ENCODE measurements at places on chromosomes 13 and 19. TPM values are rescaled to one million over a fixed set of nuclear protein-coding genes. Genes with fewer than 3 reads are reported as not detected.

- H3K27ac ChIP-seq = peak overlapping the region; percentile 85
- DNase-seq = peak; percentile 17
- H3K4me1 ChIP-seq = peaks cover 44% of the 10 kb centered on the region
- peaks cover 15% of the 10 kb centered on the region for H3K36me3 ChIP-seq
Measured at GRCh38 chr13:45368571-45368970, 27.6 kb upstream of the TPT1 start.

- DNase-seq = no peak
- H3K27me3 ChIP-seq = no peaks in the 10 kb centered on the region
- H3K4me3 ChIP-seq = no peak overlapping the region
Measured at GRCh38 chr13:51373451-51373850, 34.0 kb downstream of the SERPINE3 start.

GRCh38 chr19:38928391-38929001, 2.1 kb downstream of the SARS2 start:
- H3K4me1 ChIP-seq = peaks cover 34% of the 10 kb centered on the region
- peak overlapping the region; percentile 94 for H3K4me3 ChIP-seq
- H3K27ac ChIP-seq = peak overlapping the region; percentile 63
- H3K36me3 ChIP-seq = peaks cover 20% of the 10 kb centered on the region

DNA sequence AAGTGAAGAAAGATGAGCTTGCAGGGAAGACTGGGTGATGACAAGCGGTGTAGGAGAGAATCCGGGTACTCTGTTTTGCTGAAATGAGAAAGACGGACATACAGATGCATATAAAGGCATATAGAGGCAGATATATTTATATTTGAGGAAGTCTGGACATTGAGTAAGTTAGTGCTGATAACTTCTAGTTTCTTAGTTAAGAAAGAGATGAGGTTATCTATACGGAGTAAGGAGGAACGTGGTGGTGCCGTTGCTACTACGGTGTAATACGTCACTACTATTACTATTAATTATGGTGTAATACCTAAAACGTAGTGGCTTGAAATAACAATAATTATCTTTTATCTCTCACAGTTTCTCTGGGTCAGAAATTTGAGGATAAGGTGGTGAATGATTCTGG, 9.8 kb upstream of the CPB2 start:
- no peak overlapping the region for H3K4me3 ChIP-seq
- DNase-seq = no peak
- H3K27me3 ChIP-seq = peaks cover 14% of the 10 kb centered on the region
- H3K27ac ChIP-seq = no peak overlapping the region

DNA sequence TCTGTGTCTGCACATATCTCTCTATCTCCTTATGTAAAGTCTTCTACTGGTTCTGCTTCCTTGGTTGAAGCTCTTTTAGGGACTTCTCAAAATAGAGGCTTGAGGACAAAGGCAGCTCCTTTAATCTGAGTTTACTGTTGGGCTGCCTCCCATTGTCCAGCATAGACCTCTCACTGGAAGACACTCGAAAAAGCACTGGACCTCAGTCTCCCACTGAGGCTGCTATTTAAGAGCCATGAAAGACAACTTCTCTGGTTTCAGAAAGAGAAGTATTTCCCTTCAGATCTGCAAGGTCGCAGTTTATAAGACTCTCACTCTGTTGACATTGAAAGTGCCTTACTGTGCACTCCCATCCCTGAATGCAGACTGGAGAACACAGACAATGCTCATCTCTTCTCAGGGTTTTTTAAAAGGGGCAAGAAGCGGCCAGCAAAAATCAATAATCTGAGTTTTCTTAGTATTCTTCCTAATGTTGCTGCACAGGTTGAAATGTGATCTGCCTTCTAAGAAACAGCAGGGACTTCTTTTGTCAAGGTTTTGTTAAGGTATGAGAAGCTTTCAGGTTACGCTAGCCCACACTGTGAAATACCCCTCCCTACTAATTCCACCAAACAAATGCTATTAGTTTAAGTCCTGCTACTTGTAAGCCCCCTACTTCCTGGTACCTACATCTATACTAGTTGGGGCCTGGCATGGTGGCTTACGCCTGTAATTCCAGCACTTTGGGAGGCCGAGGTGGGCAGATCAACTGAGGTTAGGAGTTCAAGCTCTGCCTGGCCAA, 450.0 kb upstream of the SLC10A2 start:
- no peaks in the 10 kb centered on the region for H3K4me1 ChIP-seq
- no peaks in the 10 kb centered on the region for H3K36me3 ChIP-seq
- no peak overlapping the region for H3K27ac ChIP-seq
- DNase-seq = no peak

DNA sequence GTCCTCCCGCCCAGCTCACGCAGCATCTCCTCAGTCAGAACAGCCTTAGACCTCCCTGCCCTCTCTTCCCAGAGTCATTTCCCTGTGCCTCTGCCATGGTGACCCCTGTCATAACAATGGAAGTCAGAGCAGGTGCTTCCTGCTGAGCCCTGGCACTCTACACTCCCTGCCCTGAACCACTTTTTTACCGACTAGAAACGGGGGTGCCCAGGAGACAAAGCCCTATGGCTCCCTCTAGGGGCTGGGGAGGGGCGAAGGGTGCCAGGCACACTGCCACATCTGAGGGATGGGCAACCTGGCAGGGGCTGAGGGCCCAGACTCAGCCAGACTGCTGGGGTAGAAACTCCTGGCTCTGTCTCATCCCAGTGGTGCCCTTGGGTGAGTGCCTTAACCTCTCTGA, 16.4 kb downstream of the ZNF574 start:
- DNase-seq = peak; percentile 58
- no peaks in the 10 kb centered on the region for H3K27me3 ChIP-seq
- peaks cover 26% of the 10 kb centered on the region for H3K4me1 ChIP-seq

- no peak overlapping the region for H3K4me3 ChIP-seq
- peaks cover 1% of the 10 kb centered on the region for H3K27me3 ChIP-seq
- H3K4me1 ChIP-seq = no peaks in the 10 kb centered on the region
- DNase-seq = no peak
- H3K36me3 ChIP-seq = peaks cover 4% of the 10 kb centered on the region
- no peak overlapping the region for H3K27ac ChIP-seq
Measured at GRCh38 chr19:21264416-21264815, 64.8 kb downstream of the ZNF708 start.

GRCh38 chr13:31769575-31769974, 30.2 kb downstream of the RXFP2 start:
- H3K27ac ChIP-seq = no peak overlapping the region
- H3K4me1 ChIP-seq = peaks cover 13% of the 10 kb centered on the region
- DNase-seq = no peak
- no peaks in the 10 kb centered on the region for H3K27me3 ChIP-seq

- no peak overlapping the region for H3K4me3 ChIP-seq
- H3K4me1 ChIP-seq = peaks cover 7% of the 10 kb centered on the region
- no peak overlapping the region for H3K27ac ChIP-seq
- peaks cover 3% of the 10 kb centered on the region for H3K27me3 ChIP-seq
Measured at GRCh38 chr13:44865722-44866410, 123.4 kb downstream of the NUFIP1 start.

DNA sequence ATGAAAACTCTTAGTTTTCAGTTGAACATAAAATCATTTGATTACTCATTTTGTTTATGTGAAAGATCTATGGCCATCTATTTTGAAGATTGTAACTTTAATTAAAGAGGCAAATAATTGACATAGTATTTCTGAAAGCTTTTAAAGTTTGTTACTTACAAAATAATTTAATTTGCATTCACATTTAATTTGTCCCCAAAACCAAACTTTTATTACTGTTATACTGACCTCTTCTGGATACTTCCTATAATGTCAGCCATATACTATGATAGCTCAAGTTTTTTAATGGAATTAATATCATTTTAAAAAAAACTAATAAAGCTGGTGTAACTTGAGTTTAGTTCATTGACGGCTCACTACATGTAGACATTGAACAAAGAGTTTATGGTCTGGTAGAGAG, 4.9 kb upstream of the SGCG start:
- H3K27me3 ChIP-seq = peaks cover 2% of the 10 kb centered on the region
- no peak overlapping the region for H3K4me3 ChIP-seq

DNA sequence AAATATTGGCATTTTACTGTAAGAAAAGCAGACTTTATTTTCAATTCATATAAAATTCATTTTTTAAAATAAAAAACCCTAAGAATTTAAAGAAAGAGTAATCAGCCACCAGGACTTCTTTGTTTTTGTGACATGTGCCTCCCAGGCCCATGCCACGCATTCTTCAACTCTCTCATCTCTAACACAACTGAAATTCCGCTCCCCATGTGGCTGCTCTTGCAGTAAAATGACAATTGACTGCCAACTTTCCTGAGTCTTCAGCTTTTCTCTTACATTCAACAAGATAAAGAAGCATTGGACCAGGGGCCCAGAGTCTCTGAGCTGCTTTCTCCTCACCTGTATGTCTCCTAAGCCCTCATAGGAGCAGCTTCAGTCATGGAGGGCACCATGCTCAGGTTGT, 372.1 kb downstream of the UQCRFS1 start:
- no peaks in the 10 kb centered on the region for H3K36me3 ChIP-seq
- no peaks in the 10 kb centered on the region for H3K27me3 ChIP-seq

- no peak for DNase-seq
- no peak overlapping the region for H3K27ac ChIP-seq
- H3K4me3 ChIP-seq = no peak overlapping the region
Measured at GRCh38 chr13:93881411-93881810, 598.1 kb downstream of the DCT start.

GRCh38 chr13:102940143-102940542, 94.3 kb downstream of the ERCC5 start:
- H3K36me3 ChIP-seq = no peaks in the 10 kb centered on the region
- no peak overlapping the region for H3K27ac ChIP-seq
- no peak overlapping the region for H3K4me3 ChIP-seq
- DNase-seq = no peak
- H3K27me3 ChIP-seq = peaks cover 7% of the 10 kb centered on the region

- H3K27ac ChIP-seq = no peak overlapping the region
- no peaks in the 10 kb centered on the region for H3K27me3 ChIP-seq
- no peaks in the 10 kb centered on the region for H3K36me3 ChIP-seq
- H3K4me3 ChIP-seq = no peak overlapping the region
- no peak for DNase-seq
- no peaks in the 10 kb centered on the region for H3K4me1 ChIP-seq
Measured at GRCh38 chr13:80011448-80012212, 329.3 kb downstream of the SPRY2 start.

- no peak overlapping the region for H3K27ac ChIP-seq
- no peaks in the 10 kb centered on the region for H3K4me1 ChIP-seq
- H3K36me3 ChIP-seq = no peaks in the 10 kb centered on the region
- no peak for DNase-seq
Measured at GRCh38 chr19:28578786-28579505, 634.0 kb downstream of the UQCRFS1 start.

GRCh38 chr13:36131222-36131930, at the start of gene DCLK1:
Gene DCLK1, minus strand, starts transcription at chr13:36131382.
- peaks cover 22% of the 10 kb centered on the region for H3K27me3 ChIP-seq
- H3K36me3 ChIP-seq = no peaks in the 10 kb centered on the region
- H3K4me1 ChIP-seq = no peaks in the 10 kb centered on the region

DNA sequence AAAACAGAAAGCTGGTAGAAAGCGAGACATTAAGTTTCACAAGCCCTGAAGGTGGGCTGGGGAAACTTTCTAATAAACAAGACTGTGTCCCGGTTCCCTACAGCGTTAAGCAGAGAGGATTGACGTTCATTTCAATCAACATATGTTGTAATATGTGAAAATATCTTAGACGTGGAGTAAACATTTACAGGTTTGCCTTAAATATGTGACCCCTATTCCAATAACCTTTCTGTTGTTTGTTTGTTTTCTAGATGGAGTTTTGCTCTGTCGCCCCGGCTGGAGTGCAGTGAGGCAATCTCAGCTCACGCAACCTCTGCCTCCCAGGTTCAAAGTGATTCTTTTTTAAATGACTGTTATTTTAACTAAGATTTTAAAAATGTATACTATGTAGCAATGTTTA, 526.2 kb downstream of the SUCLA2 start:
- no peak overlapping the region for H3K27ac ChIP-seq
- no peak overlapping the region for H3K4me3 ChIP-seq

- DNase-seq = no peak
- peak overlapping the region; percentile 47 for H3K27ac ChIP-seq
- H3K27me3 ChIP-seq = no peaks in the 10 kb centered on the region
Measured at GRCh38 chr19:34310494-34310981, 54.5 kb upstream of the GPI start.

- no peak overlapping the region for H3K27ac ChIP-seq
- H3K4me3 ChIP-seq = no peak overlapping the region
- peaks cover 4% of the 10 kb centered on the region for H3K4me1 ChIP-seq
- H3K27me3 ChIP-seq = peaks cover 8% of the 10 kb centered on the region
- DNase-seq = no peak
Measured at GRCh38 chr19:17348700-17349099, 11.3 kb downstream of the GTPBP3 start.

DNA sequence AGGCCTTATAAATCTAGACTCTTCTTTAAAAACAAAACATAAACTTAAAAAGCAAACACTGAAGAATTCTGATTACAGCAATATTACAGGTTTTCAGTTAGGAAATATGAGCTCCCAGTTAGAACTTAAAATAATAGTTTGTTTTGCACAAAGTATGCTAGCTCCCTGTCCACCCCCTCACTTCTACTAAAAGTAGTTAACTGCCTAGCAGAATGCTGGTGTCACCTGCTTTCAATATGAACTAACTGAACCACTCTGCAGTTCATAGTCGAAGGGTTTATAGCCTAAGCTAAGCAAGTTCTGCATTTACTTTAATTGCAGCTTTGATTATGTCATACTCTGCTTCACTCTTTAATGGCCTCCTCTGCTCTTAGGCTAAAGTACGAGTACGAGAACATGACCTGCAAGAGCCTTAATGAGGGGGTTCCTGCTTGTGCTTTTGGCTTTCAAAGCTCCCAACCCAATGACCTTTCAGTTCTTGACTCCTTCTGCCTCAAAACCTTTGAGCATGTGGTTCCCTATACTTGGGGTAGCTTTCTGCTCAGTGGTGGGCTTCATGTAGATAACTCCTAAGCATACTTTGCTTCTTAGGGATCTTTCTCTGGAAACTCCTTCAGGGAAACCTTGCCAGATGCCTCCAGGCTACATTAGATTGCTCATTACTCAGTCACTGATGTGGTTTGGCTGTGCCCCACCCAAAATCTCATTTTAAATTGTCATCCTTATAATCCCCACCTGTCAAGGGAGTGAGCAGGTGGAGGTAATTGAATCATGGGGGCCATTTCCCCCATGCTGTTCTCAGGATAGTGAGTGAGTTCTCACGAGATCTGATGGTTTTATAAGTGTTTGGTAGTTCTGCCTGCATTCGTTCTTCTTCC, 278.9 kb upstream of the ARGLU1 start:
- H3K36me3 ChIP-seq = no peaks in the 10 kb centered on the region
- DNase-seq = no peak
- no peak overlapping the region for H3K4me3 ChIP-seq
- no peaks in the 10 kb centered on the region for H3K27me3 ChIP-seq

- no peak for DNase-seq
Measured at GRCh38 chr13:46383383-46383782, 3.7 kb downstream of the RUBCNL start.

The CHAMP1 gene
- 55.4 TPM for total RNA-seq

The DLL3 gene
- total RNA-seq = 0.80 TPM

The RGCC gene
- 96.8 TPM for total RNA-seq

The MYPOP gene
- total RNA-seq = 6.9 TPM

The PVR gene
- 6.5 TPM for total RNA-seq

The WTIP gene
- 0.65 TPM for total RNA-seq
